ENCODE measurements at places on chromosomes 13 and 19.

- no peak for DNase-seq
Measured at GRCh38 chr19:1672038-1672768, 19.8 kb upstream of the TCF3 start.

DNA sequence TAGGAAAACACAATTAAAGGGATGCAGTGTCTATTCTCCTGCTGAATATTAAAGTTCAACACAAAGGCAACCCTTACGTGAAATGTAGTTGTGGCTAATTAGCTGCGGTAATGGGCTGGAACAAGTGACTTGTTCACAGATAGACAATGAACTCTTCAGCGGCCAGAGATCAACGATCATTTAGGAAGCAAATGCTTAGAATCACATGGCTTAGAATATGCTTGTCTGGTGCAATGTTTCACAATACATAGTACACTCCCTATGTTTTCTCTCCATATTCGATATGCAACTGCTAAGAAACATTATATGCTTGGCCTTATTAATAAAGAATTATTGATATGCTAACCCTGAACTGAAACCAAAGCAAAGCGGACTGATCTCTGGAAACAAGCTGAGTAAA, 25.7 kb upstream of the MTUS2 start:
- no peak for DNase-seq

GRCh38 chr19:36111200-36111539, 227 bp downstream of the OVOL3 start:
- DNase-seq, result no peak

GRCh38 chr13:73368608-73369007, 309.8 kb downstream of the KLF5 start:
- DNase-seq, result no peak

- no peak for DNase-seq
Measured at GRCh38 chr19:6263306-6263705, 16.5 kb downstream of the MLLT1 start.

GRCh38 chr19:6273701-6274601, 5.8 kb downstream of the MLLT1 start:
- peak; percentile 43 for DNase-seq

DNA sequence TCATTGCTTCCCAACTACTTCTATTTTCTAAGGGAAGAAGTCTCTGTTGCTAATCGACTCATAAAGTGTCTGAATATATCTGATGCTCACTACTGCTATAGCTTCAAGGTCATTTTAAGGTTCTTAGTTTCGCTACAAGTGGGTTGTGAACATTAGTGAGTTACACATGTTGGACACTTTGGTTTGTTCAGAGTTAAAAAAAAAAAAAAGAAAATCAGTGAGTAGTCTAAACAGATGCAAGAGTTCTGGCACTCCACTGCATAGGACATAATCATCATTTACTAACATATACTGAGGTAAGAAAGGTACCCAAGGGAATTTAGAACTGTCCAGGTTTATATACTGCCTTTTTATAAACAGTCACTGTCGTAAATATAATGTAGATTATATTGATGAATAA, 108.8 kb downstream of the KLF12 start:
- DNase-seq, result no peak

GRCh38 chr13:102878481-102878880, 32.6 kb downstream of the ERCC5 start:
- DNase-seq, result no peak

DNA sequence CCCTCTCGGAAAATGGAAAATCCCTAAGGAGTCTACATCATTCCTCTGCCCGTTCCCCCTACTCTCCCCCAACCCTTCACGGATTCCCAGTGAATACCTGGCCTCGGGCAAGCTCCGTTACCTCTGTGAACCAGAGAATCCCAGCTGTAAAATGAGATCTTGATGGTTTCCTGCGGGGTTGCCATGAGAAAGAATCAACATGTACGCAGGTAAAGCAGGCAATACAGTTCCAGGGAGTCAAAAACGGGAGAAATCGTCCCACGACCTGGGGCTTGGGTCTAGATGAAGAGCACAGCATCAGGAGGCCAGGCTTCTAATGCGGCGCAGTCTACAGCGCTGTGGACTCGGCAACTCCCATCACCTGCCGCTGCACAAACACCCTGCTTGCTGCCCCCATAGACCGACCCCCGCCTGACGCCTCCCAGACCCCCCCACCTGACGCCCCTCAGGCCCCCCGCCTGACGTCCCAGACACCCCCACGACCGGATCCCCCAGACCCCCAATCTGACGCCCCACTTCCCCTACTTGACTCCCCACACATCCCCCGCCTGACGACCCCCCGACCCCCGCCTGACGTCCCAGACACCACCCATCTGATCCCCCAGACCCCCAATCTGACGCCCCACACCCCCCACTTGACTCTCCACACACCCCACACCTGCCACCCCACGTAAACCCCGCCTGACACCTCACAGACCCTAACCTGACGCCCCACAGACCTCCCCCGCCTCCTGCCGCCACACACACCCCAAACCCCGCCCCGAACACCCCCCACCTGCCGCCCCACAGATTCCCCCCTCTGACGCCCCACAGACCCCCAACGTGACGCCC, 680 bp downstream of the LIG4 start:
- no peak for DNase-seq

- no peak for DNase-seq
Measured at GRCh38 chr19:16330806-16331690, 6.4 kb downstream of the KLF2 start.

GRCh38 chr13:99859178-99860177, 112.1 kb downstream of the ZIC5 start:
- no peak for DNase-seq

DNA sequence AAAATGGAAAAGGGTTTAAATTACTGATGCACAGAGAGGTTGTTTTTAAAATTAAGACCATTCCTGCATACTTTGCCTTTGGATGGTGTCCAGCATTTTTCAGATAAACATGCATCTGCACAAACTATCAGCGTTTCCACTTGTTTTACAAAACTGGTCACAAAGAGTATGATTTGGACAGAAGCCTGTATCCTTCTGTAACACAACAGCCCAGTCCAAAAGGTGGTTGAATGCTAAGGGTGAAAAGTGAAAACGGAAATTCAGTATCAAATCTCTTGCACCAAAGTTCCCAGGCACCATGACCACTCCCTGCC, 21.7 kb upstream of the DOCK9 start:
- DNase-seq, result no peak

- DNase-seq, result no peak
Measured at GRCh38 chr13:71645467-71645866, 221.5 kb downstream of the DACH1 start.

DNA sequence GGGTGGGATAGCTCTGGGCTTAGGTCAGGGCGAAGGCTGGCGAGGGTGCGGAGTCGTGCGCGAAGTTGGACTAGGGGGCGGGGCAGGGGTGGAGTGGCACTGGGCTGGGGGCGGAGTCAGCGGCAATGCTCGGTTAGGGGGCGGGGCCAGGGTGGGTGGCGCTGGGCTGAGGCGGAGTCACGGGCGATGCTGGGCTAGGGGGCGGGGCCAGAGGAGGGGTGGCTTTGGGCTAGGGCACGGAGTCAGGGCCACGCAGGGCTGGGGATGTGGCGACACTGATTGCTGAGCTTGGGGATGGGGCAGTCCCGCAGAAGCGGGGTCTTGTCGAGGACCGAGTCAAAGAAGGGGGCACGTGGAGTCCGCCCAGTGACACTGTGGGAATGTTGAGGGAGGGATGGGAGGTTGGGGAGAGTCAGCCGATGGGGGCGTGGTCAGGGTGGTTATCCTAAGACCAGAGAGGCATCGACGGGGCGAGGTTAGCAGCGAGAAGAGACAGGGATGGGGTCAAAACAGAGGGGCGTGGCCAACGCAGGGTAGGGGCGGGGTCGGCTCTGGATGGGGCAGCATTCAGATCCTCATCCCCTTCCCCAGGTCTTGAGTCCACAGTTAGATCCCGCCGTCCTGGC, 8.7 kb downstream of the HOMER3 start:
- DNase-seq, result no peak

- DNase-seq, result no peak
Measured at GRCh38 chr19:51781999-51782398, 13.0 kb upstream of the FPR3 start.

GRCh38 chr19:57241176-57241575, 744 bp downstream of the ZNF805 start:
- DNase-seq, result peak; percentile 0

- DNase-seq, result no peak
Measured at GRCh38 chr19:13051557-13052165, 51.0 kb downstream of the LYL1 start.

DNA sequence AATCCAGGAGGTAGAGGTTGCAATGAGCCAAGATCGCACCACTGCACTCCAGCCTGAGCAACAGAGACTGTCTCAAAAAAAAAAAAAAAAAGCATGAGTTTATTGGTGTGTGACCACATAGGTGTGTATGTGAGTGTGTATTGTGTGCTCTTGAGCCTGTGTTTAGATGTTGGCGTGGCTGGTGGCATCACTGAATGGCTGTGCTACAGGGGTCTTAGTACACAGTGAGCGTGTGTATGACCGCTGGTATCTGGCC, 2.5 kb downstream of the SLC1A5 start:
- DNase-seq, result no peak

GRCh38 chr13:76387566-76387965, 498.6 kb downstream of the KCTD12 start:
- DNase-seq, result no peak

DNA sequence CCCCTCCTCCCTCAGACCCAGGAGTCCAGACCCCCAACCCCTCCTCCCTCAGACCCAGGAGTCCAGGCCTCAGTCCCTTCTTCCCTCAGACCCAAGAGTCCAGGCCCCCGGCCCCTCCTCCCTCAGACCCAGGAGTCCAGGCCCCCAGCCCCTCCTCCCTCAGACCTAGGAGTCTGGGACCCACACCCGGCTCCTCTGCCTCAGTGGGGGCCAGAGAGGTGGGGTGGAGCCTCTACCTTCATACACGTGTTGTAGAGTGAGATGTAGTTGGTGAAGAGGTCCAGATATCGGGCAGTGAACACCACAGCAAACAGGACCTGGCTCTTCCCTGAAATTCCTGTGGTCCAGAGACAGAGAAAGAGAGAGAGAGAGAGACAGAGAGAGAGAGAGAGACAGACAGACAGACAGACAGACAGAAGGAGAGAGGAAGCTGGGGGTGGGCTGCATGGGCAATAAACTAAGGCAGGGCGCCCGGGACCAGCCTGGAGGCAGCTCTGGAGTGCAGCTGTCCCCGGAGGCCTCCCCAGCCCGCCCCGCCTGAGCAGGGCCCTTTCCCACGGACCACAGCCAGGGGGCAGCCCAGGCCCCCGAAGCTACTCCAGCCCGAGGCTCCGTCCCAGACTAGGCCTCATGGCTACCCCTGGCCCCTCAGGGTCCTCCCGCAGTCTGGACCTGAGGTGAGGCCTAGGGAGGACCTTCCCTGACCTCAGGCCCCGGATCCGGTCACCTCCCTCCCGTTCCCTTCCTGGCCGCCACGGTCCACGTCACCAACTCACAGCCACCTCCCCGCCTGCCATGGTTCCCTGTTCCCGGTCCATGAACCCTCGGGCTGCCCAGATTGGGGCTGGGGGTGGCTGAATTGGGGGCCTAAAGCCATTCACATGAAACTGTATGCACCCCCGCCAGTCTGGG, 907 bp downstream of the KDELR1 start:
- DNase-seq, result no peak

DNA sequence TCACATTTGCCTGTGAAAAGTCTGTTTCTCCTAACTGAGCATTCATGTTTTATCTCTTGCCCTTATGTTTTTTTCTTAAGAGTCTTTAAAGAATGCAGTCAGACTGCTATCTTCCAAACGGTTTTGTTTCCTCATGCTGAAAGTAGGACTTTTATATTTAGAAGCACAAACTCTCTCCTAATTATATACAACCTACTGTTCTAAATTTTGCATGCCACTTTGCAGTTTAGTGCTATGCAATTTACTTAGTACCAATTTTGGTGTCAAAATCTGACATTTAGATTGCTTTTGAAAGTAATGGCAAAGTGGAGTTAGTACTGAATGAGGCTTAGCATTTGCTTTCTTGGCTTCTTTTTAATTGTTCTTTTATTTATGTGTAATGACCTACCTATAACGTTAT, 55.1 kb upstream of the PCDH20 start:
- no peak for DNase-seq

DNA sequence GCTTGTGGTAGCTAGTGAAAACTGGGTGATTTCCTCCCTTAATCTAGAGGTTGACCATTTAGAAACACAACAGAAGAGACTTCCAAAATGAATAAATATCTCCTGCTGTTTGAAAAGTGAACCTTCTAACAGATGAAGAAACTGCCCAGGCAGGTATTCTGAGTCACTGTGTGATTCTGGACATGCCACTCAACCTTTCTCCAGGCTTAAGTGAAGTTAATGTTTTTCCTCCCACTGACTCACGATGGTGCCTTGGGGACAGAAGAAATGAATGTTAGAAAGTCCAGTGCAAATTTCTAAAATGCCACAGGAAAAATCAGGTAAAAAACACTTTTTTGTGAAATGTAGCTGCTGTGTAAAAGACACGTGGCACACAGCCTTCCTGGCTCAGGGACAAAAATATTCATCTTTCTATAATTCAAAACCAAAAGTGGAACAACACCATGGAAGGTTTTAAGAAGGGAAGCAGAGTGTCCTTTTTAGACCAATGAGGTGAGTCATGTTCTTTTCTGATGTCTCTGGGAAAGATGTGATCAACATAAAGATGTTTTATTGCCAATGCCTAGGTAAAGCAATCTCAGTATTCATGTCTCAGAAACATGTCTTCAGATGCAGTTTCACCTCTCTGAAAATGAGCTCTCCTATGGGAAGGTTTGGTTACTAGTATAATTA, 9.1 kb downstream of the UBE2L5 start:
- no peak for DNase-seq

GRCh38 chr19:28920269-28921066, 292.5 kb downstream of the UQCRFS1 start:
- no peak for DNase-seq

DNA sequence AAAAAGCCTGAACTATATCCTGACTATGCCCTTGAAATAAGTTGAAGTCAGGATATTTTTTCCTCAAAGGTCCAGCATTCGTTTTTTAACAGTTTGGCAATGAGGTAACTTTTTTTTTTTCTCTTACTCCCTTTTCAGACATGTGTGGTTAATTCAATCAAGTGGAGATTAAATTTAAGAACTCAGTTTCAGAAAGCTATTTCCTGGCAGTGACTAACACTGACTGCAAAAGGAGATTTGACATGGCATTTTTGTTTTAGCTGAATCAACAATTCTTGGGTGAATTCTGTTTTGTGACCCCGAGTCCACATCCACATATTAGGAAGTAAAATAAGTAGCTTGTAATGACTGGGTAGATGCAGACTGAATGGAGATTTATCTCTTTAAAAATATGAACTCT, 716.4 kb downstream of the PCDH9 start:
- DNase-seq, result no peak

DNA sequence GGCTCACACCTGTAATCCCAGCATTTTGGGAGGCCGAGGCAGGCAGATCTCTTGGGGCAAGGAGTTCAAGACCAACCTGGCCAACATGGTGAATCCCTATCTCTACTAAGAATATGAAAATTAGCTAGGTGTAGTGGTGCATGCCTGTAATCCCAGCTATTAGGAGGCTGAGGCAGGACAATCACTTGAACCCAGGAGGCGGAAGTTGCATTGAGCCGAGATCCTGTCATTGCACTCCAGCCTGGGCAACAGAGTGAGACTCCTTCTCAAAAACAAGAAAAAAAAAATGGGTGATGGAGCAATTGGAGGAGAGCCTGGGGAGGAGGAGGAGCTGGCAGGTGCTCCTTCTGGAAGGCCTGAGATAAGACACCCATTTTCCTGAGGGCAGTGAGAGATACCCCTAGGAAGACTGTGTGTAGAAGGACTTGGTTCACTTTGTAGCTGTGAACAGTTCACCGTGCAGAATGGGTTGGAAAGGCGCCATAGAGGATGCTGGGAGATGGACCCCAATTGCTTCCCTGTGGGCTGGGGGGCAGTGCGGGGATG, 8.7 kb upstream of the CARM1 start:
- DNase-seq, result no peak

GRCh38 chr13:108915095-108915633, 285.8 kb downstream of the MYO16 start:
- DNase-seq, result no peak
